ENCODE measurements at places on chromosomes 7 and 10. TPM values are rescaled to one million over a fixed set of nuclear protein-coding genes. Genes with fewer than 3 reads are reported as not detected.

GRCh38 chr7:74441801-74442200, 11.9 kb upstream of the GTF2IRD1 start:
- DNase-seq: no peak

DNA sequence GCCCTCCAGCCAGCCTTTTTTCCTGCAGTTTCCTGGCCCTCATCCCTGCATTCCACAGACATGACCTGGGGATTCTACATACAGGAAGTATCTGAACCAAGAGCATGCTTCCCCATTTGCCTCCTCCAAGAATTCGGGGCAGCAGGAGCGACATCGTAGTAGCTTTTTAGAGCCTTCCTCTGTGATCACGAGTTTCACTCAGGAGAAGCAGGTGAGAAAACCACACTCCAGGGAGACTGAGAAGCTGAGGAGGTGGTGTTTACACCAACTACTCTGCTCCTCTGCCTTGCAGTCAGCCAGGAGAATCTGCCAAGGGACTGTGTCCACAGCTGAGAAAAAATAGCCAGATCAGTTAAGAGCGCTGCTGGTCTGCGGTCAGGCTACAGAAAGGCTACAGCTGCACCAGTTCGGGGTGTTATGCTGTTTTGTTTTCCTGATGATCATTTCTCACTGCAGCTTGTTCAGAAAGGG, 54.1 kb downstream of the HSPA12A start:
- no peak for DNase-seq

DNA sequence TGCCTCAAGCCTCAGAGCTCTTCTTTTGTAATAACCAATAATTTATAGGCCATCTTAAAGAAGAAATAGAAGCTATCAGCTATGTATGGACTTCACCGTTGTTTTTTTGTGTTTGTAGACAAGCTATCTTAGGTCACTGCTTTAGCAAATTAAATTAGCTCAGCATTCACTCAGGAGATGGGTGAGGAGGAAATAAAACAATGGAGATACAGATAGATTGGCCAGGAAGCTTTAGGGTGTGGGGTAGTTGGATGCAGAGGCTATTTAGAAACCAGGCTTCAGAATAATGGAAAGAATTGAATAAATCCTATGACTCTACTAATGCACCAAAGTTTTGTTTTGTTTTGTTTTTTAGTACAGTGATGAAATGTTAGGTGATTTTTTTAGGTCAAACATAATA, 66.1 kb downstream of the MDFIC start:
- DNase-seq: no peak

- no peak for DNase-seq
Measured at GRCh38 chr7:112990624-112991023, 96.0 kb downstream of the GPR85 start.

DNA sequence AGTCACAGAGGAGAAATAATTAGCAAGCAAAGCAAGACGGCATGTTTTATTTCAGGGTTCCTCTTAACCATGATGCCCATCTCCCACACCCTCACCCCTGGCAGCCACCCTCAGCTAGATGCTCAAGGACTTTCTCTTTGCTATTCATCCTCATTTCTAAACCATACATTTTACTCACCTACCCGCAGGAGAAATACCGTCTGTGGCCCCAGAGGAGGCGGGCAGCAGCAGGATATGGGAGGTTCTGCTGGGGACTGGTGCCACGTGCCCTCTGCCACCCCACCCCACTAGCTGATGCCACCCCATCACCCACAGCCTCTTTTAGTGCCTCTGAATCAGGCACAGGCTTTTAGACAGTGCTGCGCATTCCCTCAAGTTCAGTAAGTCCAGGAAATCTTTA, 168.7 kb upstream of the ITGB1 start:
- DNase-seq: no peak

- no peak for DNase-seq
Measured at GRCh38 chr10:3274414-3274813, 101.8 kb upstream of the PITRM1 start.

DNA sequence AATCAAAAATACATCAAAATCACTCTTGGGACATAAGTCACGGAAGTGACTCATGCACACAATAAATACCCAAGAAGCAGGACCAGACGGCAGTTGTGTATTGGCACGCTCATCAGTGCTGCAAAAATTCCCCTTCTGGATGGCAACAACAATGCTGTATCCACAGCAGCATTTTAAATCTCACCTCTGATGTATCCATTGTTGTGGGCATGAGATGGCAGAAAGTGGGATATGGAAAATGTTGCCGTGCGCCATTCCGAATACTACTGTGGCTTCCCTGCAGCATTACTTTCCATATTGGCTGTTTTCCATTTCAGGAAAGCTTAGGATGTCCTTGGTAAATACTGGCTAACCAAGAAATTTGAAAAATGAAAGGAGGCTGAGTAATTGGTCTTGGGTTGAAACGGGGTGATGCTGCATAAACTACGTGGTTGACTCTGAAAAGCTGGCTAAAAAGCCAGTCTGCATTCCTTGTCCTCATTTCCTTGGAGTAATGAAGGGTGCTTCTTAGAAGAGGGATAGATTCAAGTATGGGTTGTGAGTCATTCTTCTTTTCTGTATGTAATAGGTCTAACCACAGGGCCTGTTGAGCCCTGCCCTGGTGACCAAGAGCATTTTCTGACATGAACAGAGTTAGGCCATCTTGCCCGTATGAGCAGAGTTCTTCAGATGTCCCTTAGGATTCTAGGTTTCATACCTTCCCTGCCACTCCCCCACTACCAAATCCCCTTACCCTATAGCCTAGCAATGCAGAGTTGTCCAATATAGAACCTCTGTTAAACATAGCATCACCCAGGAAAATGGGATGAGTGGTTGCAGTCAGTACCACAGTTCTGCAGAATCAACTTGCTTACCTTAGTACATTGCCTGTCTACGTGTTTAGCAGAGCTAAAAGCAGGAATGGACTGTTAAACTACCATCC, 36.3 kb upstream of the TOMM7 start:
- no peak for DNase-seq

- no peak for DNase-seq
Measured at GRCh38 chr7:94123136-94123535, 119.0 kb upstream of the BET1 start.

DNA sequence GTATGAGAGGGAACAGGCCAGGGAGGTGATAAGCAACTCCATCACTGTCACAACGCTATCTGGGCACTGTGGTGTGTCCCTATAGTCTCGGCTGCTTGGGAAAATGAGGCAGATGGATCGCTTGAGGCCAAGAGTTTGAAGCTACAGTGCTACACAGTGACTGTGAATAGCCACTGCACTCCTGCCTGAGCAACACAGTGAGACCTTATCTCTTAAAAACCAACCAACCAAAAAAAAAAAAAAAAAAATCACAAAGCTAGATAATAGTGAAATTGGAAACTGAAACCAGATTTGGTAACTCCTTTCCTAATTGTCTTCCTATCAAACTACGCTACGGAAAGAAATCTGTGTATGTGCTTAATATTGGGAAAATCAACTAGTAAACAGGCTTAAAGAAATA, 14.1 kb downstream of the MICU1 start:
- no peak for DNase-seq

DNA sequence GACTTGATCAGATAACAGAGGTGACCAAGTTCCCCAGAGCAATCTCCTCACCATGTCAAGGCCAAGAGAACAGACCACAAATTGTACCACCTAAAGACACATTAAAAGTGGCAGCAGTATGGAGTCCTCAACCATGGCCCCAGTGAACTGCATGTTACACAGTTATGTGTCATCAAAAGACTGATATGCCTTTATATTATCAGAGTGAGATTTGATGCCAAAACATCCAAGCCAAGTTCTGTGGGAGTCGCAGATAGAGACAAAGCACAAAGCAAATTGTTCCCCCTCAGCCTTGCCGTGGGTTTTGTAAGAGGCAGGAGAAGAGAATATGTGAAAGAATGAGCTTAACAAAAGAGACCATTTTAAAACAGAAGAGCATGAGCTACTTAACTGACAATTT, 39.2 kb upstream of the TES start:
- no peak for DNase-seq

- DNase-seq: no peak
Measured at GRCh38 chr10:7011994-7012393, 398.8 kb downstream of the SFMBT2 start.

- no peak for DNase-seq
Measured at GRCh38 chr7:147311336-147311735, 1194.7 kb downstream of the CNTNAP2 start.

DNA sequence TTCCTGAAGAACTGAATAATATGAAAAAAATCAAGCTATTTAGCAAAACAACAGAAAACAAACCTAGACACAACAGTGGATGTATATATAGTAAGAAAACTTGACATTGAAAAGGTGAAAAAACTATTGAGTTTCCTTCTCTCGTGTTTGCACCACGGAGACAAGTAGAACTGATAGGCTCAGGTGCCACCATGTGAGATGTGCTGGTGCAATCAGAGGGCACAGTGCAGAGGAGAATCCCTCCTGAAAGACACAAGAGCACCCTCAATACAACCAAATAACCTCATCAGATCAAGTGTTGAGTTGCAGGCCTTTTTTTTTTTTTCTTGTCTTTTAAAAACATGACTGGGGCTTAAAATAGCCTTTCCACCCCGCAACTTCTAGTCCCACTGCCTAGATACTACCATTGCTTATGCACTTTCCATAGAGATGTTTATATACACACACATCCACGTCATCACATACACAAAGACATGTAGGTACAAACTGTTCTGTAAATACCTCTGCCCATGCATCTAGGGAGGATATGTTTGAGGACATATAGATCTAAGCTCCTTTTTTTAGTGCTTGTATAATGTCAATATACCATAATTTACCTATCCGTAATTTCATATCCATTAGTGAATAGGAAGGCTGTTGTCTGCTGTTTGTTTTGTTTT, 54.1 kb downstream of the UBE2H start:
- no peak for DNase-seq

DNA sequence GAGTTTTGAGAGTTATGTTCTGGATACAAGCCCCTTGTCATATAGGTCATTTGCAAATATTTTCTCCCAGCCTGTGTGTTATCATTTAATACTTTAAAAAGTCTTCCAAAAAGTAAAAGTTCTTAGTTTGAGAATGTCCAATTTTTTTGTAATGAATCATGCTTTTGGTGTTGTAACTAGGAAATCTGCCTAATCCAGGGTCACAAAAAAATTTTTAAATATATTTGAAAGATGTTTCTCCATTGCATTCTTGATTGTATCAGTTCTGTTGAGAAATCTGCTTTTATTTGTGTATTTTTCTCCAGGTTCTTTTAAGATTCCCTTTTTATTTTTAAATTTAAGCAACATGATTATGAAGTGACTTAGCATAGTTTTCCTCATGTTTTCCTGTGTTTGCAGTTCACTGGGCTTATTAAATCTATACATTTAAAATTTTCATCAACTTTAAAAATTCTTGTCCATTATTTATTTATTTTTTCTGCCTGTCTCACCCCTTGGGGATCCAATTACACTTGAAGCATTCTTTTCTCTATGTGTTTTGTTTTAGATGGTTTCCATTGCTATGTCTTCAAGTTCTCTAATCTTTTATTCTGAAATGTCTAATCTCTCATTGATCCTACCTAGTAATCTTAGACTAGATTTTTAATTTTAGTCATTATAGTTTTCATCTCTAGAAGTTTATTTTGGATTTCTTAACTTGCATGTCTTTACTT, 47.0 kb downstream of the CCDC71L start:
- DNase-seq: no peak

- no peak for DNase-seq
Measured at GRCh38 chr10:112535531-112535951, 88.5 kb downstream of the VTI1A start.

DNA sequence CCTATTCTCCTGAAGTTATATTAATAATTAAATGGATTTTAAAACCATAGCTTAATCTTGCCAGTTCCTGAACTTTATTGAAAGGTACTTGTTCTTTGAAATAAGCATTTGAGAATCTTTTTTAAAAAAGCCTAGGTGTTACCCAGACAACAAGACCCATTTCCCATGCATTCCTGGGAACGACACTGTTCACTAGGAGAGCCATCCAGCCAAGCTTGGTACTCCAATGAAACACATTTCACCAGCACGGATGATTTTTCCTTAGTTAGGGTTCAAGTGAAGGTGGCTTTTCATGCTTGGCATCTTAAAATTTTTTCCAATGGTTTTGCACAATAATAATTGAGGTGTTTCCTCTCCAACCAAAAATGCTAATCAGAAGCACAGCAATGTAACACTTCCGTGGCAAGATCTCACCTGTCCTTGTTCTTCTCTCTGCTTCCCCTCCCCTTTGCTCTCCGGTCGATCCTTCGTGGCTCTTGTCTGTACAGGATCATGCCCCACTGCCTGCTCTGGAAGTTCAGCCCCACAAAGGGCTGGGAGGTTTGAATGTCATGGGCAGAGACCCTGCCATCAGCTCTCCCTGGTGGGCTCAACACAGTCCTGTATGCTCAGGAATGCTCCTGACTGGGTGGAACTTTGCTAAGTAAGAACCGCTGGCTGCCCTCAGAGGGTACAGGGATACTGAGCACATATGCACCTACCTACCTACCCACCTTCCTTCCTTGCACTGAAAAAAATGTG, 69.7 kb upstream of the AQP1 start:
- DNase-seq: no peak

GRCh38 chr7:108099713-108100112, 30.4 kb downstream of the LAMB4 start:
- DNase-seq: peak; percentile 38

GRCh38 chr7:126608339-126608776, 644.4 kb downstream of the GRM8 start:
- DNase-seq: no peak

- no peak for DNase-seq
Measured at GRCh38 chr7:102319671-102320070, 33.0 kb downstream of the SH2B2 start.

DNA sequence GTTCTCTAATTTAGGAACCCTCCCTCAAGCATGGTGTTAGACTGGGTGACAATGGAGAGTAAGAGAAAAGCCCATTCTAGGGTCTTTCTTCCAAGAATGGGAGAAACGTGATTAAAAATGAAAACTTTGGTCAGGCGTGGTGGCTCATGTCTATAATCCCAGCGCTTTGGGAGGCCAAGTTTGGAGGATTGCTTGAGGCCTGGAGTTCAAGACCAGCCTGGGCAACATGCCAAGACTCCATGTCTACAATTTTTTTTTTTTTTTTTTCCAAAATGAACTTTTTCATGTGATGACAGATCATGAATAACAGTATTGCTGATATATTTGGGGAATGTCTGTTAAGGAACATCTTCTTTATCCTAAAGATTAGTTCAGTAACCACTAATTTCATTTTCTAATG, 194.6 kb downstream of the MLLT10 start:
- no peak for DNase-seq

- no peak for DNase-seq
Measured at GRCh38 chr10:90989378-90989777, 68.5 kb upstream of the ANKRD1 start.

GRCh38 chr10:68666280-68666760, 54.7 kb upstream of the CCAR1 start:
- DNase-seq: no peak

- no peak for DNase-seq
Measured at GRCh38 chr7:151298765-151299164, 42.8 kb upstream of the NUB1 start.

TMEM229A gene
- not detected for total RNA-seq

NUP42 gene
- total RNA-seq: 38.9 TPM

MICU1 gene
- total RNA-seq: 42.5 TPM

SLC39A12 gene
- 0.10 TPM for total RNA-seq

BLOC1S2 gene
- total RNA-seq: 32.4 TPM

CALCR gene
- 0.49 TPM for total RNA-seq

ANKRD2 gene
- total RNA-seq: 6.4 TPM

PHTF2 gene
- total RNA-seq: 27.6 TPM

Measured in skin of body (tissue), 3 donors.